ENCODE measurements at places on chromosomes 16 and 17.

DNA sequence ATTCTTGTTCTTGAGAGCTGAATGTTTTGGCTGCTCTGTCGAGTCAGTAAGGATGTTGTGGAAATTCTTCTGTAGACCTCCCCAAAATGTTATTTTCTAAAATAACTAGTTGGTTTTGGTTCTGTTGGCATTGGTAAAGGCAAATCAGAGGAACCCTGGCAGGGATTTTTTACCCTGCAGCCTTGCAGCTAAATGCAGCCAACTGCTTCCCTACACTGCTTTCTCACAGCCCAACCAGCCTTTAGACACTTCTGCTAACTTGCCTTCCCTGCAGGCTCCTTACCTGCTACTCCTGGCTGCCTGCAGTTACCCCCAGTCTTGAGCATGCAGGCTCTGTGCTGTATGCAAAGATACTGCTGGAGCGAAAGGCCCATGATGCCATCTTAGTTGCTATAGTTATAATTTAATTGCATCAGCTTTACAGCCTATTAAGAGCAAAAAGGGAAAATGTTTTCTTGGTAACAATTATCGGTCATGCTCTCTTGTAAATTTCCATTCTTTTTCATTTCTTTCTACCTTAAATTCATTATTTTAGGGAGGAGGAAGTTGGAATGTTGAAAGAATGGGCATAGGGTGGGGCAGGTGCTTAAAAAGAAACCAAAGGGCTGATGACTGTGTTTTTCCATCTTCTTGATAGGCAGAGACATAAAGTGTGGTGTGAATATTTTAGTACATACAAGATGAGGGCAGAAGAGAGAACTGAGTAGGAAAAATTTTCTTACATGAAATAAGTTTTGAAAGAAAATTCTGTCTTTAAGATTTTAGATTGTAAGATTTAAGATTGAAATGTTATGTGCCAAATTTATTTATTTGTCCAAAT lies 20.0 kb downstream of the NUP93 start:
- DNase-seq = no peak

DNA sequence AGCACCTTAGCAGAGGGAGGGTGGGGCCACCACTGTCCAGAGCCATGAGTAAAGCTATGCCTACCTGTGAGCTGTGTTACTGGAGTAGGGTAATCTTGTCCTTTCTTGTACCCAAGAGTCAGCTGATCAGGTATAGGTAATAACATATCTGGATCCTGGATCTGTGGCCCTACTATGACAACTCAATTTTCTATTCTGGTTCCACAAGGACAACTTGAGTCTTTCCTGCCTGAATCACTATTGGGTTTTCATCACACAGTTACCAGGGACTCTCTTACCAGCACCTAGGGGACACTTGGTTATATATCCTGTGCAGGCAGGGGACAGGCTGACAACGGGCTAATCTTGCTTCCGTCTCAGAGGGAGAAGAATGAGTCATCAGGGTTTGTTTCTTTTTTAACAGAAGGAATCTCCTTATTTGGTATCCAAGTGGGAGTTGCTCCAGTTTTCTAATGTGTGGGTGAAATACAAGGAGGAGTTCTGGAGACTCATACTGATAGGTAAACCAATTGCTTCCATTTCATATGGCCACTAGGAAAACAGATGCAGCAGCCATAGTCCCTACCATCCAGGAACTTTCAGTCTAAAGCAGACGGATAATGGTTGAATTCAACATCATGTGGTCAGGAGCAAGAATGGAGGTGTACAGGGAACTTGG lies 6.8 kb downstream of the ZNF267 start:
- DNase-seq = peak; percentile 41

DNA sequence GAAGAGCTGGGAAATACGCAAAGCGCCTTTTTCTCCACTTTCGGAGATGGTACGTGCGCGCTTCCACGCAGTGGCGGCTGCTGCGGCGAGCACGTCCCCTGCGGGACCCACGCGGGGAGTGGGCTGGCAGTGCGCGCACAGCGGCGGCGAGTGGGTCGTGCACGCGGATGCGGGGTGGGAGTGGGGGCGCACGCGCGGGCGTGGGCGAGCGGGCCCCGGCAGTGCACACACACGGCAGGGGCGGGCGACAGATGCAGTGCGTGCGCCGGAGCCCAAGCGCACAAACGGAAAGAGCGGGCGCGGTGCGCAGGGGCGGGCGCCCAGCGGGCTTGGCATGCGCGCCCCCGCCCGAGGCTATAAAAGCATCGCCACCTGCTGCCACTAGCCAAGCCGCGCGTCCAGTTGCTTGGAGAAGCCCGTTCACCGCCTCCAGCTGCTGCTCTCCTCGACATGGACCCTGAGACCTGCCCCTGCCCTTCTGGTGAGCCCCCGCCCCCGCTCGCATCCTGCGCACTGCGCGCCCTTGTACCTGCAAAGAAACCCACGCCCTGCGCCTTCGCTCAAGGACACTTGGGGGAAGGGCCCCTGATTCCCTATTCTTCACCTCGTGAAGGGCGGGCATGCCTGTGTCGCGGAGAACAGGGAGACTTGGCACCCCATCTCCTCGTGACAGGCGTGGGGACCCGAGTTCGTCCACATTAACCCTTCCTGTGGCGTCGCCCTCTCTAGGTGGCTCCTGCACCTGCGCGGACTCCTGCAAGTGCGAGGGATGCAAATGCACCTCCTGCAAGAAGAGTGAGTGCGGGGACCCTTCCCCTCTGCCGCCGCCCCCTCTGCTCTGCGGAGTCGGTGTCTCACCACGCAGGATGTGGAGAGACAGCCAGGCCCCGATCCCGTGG lies at the start of gene MT3:
Gene MT3 (plus strand): TSS at position 388 of the 899 bp plus-strand sequence. CDS start 63 bp downstream, at position 451.
- DNase-seq = peak; percentile 79

GRCh38 chr16:88617268-88618031 lies 20.9 kb upstream of the IL17C start:
- no peak for DNase-seq

GRCh38 chr16:47475786-47476185 lies 14.7 kb downstream of the PHKB start:
- DNase-seq = no peak

DNA sequence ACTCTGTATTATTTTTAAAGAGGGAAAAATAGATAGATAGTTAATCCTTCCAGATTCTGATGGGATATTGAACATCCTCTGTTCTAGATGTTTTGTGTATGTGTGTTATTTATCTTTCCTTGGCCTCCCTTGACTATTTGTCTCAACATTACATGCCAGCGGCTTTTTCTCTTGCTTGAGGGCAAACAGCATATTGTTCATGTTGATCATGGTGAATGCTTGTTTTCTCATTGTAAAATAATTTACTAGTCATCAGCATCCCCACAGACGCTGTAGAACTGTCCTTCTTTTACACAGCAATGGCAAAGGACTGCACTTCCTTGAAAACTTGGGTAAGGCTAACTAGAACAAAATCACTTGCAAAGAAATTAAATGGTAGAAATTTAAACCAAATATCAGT lies 1376.4 kb upstream of the GOT2 start:
- no peak for DNase-seq

DNA sequence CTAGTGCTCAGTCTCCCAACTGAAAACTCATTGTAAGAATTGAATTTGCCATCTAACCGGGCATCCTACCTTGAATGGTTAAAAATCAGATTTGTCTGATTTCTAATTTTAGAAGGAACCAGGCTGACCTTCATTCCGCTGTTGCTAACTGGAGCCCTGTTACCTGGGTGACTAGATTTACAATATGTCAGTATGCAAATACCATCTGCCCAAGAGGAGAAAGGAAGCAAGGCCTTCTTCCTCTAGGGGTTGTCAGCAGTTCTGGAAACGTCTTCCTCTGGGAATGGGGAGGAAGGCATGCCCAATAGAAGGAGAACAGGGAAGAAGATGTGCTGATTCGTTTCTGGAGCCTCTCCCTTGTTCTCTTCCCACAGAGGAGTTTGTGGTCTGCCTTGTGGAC lies 137.9 kb downstream of the PITPNC1 start:
- DNase-seq = peak; percentile 72

DNA sequence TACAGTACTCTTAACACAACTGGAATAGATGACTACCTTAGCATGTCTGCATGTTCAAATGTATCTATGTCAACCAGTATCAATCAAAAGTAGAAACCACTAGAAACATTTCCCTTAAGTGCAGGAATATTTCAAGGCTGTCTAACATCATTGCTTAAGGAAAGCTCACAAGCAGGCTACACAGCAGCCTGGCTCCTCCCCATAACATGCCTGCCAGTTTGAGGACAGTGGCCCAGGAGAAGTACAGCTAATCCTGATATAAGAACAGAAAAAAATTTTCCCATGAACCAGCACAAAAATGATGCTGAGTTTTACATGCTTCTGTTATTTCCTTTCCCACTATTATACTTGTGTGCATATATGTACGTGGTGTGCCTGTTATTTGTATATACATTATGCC lies 175.1 kb downstream of the MYO1D start:
- DNase-seq = no peak

- DNase-seq = no peak
Observed at GRCh38 chr17:71902894-71903506, 217.8 kb upstream of the SOX9 start.

GRCh38 chr16:583815-584591 lies 5.9 kb upstream of the RAB40C start:
- no peak for DNase-seq

- DNase-seq = no peak
Observed at GRCh38 chr16:57537581-57538234, 1.3 kb upstream of the CCDC102A start.

- no peak for DNase-seq
Observed at GRCh38 chr16:17109413-17109812, 361.3 kb downstream of the XYLT1 start.

DNA sequence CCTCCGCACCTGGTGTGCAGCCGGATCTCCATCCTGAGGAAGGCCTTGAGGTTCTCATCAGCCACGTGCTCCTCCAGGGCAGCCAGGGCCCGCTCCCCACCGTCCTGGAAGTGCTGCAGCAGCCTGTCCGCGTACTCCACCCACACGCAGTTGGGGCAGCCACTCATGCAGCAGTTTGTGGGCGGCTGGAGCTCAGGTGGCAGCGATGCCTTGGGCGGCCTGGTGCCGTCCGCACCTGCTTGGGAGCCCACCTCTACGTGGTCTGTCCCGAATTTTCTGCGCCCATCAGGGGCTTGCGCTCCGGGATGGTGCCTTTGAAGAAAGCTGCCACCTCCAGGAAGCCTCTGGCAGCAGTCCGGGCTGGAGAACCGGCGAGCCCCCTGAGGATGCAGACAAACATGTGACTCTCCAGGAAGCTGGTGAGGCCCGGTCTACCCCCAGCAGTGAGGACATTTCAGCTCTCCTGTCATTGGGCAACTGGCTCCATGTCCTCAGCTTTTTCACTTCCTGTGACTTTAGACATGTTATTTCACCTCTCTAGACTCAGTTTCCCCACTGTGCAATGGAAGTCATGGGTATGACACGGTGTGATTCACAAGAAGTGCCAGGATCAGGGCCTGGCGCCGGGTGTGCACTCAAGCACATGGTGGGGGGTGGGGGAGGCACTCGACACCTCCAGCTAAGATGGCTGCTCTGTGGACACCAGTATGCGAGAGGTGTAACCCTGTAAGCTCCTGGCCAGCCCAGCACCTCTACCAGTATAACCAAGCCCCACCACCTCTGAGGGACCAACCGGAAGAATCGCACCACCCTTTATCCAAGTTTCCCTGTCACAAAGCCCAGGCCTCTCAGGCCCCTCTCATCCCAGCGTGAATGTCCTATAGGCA lies 957 bp downstream of the OXLD1 start:
- DNase-seq = no peak

- DNase-seq = no peak
Observed at GRCh38 chr16:23842137-23842600, 6.4 kb downstream of the PRKCB start.

DNA sequence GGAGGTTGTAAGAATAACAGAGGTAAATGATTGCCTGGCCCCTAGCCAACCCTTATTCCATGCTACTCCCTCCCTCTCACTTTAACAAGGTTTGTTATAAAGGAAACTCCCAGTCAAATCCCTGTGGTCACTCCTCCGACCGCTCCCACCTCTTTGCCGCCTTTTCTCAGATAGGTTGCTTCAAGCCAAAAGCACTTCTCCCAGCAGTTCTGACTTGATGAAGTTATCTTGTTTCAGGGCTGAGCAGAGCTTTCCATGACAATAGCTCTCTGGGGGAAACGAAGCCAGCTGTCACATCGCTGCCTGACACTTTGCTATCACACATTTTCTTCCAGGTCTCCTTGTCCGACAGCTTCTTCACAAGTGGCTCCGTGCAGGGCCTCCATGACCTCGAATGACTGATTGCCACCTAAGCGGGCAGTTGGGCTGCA lies 278.6 kb downstream of the HAPSTR1 start:
- DNase-seq = no peak

GRCh38 chr16:50644729-50645128 lies 36.4 kb downstream of the SNX20 start:
- peak; percentile 39 for DNase-seq

DNA sequence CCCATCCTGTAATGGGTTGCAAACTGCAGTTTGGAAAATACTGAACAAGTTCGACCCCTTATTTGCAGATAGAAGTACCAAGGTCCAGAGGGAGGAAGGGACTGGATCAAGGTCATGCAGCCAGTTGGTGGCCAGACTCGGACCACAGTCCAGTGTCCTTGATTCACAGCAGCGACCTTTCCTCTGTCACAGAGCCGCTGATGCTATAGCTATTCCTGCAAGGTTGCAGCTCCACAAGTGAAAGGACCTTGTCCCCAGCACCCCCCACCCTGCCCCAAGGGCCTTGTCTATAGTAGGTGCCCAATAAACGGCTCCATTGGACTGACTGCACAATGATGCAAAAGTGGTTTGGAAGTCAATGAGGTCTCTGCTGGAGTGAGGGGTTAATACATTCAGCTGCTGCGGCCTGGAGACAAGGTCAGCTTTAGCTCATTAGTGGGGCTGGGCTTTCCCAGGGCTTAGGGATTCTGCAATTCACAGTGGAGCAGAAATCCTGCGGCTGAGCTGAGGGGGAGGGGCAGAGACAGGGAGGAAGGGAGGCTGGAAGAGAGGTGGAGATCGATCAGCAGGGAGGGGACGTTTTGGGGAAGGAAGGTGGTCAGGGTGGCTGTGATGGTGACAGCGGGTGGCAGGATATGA lies 13.4 kb upstream of the CRHR1 start:
- DNase-seq = no peak

GRCh38 chr16:10385725-10386516 lies at the start of gene ATF7IP2:
ATF7IP2 (plus strand) TSS chr16:10386061; CDS start chr16:10430621, 44,560 bp downstream.
- DNase-seq = peak; percentile 86

DNA sequence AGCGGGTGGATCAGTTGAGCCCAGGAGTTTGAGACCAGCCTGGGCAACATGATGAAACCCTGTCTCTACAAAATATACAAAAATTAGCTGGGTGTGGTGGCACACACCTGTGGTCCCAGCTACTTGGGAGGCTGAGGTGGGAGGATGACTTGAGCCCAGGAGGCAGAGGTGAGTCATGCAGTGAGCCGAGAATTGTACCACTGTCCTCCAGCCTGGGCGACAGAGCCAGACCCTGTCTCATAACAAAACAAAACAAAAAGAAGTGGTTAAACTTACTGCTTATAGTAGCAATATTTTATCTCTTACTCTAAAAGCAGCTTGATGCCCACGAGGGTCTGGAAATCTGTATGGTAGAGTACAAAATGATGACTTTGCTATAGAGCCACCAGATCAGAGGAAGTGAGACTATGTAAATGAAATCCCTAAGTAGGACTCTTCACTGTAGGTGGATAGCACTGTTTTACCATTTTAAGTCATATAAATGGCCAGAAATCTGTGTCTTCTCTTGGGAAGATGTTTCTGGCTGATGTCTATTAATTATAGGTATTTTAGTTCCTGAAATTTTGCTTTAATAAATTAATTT lies 60.4 kb upstream of the MRC2 start:
- no peak for DNase-seq

GRCh38 chr17:69058165-69058564 lies 2.6 kb downstream of the ABCA9 start:
- no peak for DNase-seq

All from cerebellum (tissue), 4 donors.